ENCODE measurements at places on chromosomes 1 and 21. TPM values are rescaled to one million over a fixed set of nuclear protein-coding genes. Genes with fewer than 3 reads are reported as not detected.

The TCEA3 gene
- total RNA-seq, result 3.5 TPM

DNA sequence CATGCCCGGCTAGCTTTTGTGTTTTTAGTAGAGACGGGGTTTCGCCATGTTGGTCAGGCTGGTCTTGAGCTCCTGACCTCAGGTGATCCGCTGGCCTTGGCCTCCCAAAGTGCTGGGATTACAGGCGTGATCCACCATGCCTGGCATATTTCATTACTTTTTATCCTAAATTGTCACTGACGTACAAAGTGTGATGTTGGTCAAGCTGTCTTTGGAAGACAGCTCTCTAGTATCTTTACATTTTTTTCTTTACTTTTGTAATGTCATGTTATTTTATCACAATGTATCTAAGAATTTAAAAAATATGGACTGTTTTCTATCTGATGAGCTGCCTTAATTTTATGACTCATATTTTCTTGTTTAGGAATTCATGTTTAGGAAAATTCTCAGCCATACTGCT lies 72.2 kb downstream of the SPATA17 start:
- no peak for DNase-seq
- no peak overlapping the region for H3K27ac ChIP-seq
- H3K4me1 ChIP-seq, result no peaks in the 10 kb centered on the region
- H3K4me3 ChIP-seq, result no peak overlapping the region
- no peaks in the 10 kb centered on the region for H3K36me3 ChIP-seq
- H3K27me3 ChIP-seq, result no peaks in the 10 kb centered on the region

GRCh38 chr1:111219557-111220286 lies 7.8 kb upstream of the CHI3L2 start:
- H3K27me3 ChIP-seq, result no peaks in the 10 kb centered on the region
- no peak for DNase-seq
- no peak overlapping the region for H3K27ac ChIP-seq
- H3K4me1 ChIP-seq, result peaks cover 14% of the 10 kb centered on the region
- no peak overlapping the region for H3K4me3 ChIP-seq
- H3K36me3 ChIP-seq, result no peaks in the 10 kb centered on the region

DNA sequence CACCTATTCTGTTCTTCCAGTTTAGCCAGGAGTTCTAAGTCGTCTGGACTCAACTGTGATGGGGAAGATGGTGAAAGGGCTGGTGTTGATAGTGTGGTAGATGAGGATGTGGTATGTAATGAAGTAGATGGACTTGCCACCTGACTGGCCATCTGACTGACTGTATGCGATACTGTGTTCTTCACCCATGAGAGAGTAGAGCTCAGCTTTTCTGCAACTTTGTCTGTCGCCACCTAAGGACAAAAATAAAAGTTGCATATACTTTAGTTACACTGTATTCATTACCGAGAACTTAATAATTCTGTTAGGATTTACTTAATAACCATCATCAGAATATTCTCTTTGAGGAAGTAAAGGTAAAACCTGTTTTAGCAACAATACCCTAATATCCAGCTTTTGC lies 48.5 kb downstream of the EVI5 start:
- H3K4me1 ChIP-seq, result no peaks in the 10 kb centered on the region
- H3K36me3 ChIP-seq, result no peaks in the 10 kb centered on the region
- no peaks in the 10 kb centered on the region for H3K27me3 ChIP-seq
- no peak overlapping the region for H3K4me3 ChIP-seq
- H3K27ac ChIP-seq, result no peak overlapping the region
- peak; percentile 31 for DNase-seq

DNA sequence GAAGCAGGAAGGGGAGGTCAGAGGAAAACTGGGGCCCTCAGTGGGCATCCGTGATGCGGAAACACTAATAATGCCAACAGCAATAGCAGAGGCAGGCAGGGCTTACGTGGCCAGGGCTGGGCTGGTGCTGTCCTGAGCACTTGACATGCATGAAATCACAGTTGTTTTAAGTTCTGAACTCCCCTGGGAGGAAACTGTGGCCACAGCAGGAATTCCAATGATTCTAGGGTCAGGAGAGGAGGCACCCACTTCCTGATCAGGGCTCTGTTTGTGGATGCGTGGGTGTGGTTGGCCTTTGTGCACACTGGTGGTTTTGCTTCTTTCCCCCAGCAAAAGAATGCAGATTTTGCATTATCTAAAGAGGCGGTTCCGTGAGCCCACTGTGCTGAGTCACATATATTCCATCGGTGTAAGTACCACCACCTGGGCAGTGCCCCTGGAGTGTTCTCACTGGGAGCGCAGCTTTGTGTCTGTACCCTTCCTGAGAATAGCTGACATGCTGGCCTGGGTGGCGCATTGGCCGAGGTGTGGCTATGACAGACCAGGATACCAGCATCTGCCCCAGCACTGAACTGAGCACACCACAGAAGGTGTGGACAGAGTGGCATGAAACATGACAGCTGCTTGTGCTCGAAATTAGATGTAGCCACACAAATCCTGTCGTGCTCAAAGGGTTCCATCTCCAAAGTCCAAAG lies 71.0 kb downstream of the PDE9A start:
- H3K4me1 ChIP-seq, result peaks cover 31% of the 10 kb centered on the region
- H3K27ac ChIP-seq, result peak overlapping the region; percentile 84
- H3K27me3 ChIP-seq, result no peaks in the 10 kb centered on the region
- peak; percentile 95 for DNase-seq

All from PC-9 (cell line).